ENCODE measurements at places on chromosomes 13 and 19.

DNA sequence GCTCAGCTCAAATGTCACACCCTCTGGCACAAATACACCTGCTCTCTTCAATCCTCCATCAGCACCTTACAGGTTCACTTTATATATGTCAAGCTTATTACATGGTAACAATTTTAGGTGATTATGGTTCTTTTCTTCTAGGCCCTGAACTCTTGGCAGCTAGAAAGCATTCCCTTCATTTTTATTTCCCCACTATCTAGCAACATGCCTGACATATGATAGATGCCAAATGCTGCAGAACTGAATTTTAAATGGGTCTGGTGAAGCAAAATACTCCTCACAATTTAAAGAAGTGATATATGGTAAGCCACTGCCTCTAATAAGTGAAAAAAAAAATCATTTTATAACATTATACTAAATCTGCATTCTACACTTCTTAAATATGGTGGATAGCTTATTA, 95.2 kb downstream of the USP12 start:
- DNase-seq, result no peak

DNA sequence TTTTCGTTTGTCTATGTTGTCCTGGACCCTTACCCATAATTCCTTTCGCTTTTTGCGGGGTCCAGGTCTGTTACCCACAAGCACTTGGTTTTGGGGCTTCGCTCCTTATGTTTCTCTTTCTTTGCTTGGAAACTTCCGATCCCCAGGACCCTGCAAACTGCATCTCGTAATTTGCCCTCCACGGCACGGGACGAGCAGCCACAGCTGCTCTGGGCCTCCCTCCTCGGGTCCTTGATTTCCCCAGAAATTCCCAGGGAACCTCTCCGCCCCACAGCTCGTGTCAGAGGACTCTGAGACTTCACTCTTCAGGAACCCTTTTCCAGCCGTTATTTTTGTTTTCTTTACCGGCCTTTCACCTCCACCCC, 599 bp downstream of the SNRNP70 start:
- DNase-seq, result no peak

GRCh38 chr19:55208880-55209692, at the start of gene PTPRH:
PTPRH (minus strand) TSS chr19:55209501; CDS start chr19:55209433, 68 bp downstream.
- DNase-seq, result no peak

- DNase-seq, result peak; percentile 62
Observed at GRCh38 chr19:15453091-15453578, 3.4 kb upstream of the WIZ start.

DNA sequence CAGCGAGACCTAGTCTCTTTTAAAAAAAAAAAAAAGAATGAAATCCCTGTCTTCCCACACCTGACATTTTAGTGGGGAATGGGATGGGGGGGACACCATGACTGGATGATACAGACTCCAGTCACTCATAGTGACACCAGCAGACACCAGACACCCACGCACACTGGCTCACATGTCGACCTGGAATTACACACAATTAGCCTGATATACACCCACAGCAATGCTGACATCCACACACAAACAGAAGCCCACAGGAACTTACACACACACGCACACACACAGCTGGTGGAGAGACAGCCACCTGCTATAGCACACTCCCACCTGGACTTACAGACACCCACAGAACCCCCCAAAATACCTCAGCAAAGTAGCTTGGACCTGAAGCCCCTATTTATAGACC, 8.3 kb upstream of the NANOS3 start:
- no peak for DNase-seq

DNA sequence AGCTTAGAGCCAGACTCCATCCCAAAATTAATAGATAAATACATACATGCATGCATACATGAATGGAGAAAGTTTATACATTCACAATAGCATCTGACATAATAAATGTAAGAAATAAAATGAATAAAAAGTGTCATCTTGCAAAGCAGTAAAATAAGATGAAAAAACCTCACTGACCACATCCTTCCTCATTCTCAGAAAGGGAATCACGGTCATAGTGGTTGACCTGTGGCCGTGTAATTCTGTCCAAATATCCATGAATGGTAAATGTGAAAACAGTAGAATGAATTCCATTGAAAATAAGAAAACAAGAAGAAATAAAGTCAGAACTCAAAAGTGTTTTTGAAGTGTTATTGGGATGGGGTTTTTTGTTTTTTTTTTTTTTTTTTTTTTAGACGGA, 9.8 kb upstream of the CDC42EP5 start:
- DNase-seq, result no peak

GRCh38 chr13:76398425-76398824, 487.8 kb downstream of the KCTD12 start:
- no peak for DNase-seq

DNA sequence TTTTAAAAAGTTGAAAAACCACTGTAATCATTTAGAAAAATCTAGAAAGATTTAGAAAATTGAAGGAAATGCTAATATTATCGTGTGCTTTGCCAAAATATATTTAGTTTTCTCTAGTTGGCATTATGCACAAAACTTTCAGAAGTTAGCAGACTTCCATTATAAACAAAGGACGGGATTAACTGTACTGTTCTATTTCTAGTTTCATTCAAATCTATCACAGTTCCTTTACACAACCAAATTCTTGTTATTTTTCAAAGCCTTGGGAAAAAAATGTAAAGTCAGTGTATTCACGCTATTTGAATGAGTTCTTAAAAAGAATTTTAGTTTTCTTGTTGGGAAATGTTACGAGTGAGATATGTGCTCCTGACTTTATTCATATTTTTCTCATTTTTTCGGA, 277.8 kb downstream of the LMO7 start:
- DNase-seq, result no peak

- DNase-seq, result no peak
Observed at GRCh38 chr13:28106976-28107375, 6.6 kb upstream of the FLT3 start.

GRCh38 chr13:33191425-33192210, 93.9 kb downstream of the STARD13 start:
- no peak for DNase-seq

GRCh38 chr13:35630551-35631275, 154.2 kb upstream of the MAB21L1 start:
- DNase-seq, result no peak

GRCh38 chr13:98686270-98686669, 66.2 kb downstream of the SLC15A1 start:
- DNase-seq, result no peak

- DNase-seq, result no peak
Observed at GRCh38 chr19:13808856-13809255, 13.6 kb downstream of the ZSWIM4 start.

DNA sequence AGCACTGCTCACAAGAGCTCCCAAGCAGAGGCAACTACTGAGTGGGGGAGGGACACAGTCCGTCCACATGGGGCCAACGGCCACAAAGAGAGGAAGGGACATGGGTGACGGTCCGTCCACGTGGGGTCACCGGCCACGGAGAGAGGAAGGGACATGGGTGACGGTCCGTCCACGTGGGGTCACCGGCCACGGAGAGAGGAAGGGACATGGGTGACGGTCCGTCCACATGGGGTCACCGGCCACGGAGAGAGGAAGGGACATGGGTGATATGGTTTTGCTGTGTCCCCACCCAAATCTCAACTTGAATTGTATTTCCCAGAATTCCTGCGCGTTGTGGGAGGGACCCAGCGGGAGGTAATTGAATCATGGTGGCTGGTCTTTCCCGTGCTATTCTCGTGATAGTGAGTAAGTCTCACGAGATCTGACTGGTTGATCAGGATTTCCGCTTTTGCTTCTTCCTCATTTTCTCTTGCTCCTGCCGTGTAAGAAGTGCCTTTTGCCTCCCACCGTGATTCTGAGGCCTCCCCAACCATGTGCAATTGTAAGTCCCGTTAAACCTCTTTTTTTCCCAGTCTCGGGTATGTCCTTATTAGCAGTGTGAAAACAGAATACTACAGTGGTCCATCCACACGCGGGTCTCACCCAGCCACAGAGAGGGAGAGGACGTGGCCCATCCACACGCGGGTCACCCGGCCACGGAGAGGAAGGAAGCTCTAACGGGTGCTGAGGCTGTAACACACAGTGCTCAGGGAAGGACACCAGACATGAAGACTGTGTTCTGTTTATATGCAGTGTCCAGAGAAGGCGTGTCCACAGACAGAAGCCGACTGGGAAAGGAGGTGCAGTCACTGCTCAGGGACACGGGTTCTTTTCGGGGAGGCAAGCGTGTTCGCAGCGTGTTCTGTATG, 48.5 kb downstream of the GAS6 start:
- DNase-seq, result peak; percentile 7

- no peak for DNase-seq
Observed at GRCh38 chr19:10193790-10194499, 808 bp downstream of the DNMT1 start.

GRCh38 chr19:16463991-16464575, 7.7 kb downstream of the EPS15L1 start:
- no peak for DNase-seq

DNA sequence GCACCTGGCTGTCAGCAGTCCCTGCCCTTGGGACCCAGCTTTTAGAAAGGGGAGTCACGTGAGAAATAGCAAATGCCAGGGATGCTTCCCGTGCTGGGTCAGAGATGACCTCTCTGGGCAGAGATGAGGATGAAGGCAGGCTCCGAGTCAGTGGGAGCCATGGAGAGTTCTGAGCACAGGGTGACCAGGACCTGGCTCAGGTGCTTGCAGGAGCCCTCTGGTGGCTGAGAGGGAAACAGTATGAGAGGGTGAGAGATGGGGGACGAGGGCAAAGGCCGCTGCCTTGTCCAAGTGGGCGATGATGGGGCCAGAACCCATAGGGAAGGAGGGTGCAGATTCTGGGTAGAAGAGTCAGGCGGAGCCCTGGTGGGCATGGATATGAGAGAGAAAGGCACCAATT, 15.8 kb downstream of the TMED1 start:
- DNase-seq, result no peak

DNA sequence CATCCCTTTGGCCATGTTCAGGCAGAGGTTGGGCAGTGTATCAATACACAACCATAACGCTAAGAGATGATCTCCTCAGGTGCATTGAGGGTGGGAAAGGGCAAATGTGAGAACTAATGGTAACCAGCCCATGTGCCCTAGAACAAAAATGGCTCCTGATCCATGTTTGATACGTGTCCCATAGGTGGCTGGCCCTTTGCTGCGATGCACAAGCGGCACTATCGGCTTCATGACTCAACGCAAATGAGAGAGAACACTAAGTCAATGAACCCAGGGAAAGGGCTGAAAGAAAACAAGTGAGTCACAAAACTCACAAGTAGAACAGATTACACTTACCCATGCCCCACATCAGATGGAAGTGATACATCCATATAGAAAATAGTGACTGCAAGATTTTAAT, 201.7 kb downstream of the ABCC4 start:
- DNase-seq, result no peak

DNA sequence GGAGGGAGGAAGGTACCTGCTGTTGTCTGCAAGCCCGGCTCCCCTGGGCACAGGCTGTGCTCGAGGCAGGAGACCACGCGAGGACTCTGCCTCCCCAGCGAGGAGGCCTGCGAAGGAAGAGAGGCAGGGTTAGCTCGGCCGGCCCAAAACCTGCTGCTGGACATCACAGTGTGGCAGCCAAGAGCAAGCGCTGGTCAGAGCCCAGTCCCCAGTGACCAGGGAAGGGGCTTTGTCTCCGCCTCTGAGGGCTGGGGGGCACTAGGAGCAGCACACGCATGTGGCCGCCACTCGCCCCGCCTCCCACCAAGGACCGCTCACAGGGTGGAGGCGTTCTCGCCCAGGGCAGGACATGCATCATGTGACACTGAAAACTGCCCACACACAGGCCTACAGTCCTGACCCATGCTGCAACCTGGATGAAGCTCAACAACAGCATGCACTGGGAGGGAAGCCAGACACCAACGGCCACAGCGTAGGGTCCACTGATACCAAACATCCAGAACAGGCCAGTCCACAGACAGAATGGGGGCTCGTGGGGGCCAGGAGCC, 8.5 kb downstream of the MIER2 start:
- DNase-seq, result no peak

- no peak for DNase-seq
Observed at GRCh38 chr19:5154129-5154798, 185.4 kb downstream of the KDM4B start.

- DNase-seq, result no peak
Observed at GRCh38 chr19:38245826-38246498, 10.2 kb downstream of the PPP1R14A start.

DNA sequence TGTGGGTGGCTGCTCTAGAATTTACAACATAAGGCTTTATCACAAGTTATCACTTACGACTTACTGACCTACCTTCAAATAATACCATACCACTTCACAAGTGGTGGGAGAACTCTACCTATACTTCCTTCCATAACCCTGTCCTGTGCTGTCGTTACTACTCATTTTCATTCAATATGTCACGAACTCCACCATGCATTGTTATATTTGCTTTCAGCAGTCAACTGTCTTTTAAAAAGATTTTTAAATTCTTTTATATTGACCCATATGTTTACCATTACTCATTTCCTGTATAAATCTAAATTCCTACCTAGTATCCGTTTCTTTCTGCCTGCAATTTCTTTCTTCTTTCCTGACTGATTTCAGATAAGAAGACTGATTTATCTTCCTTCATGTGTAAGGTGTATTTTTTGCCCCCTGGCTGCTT, 200.0 kb downstream of the KLF12 start:
- DNase-seq, result no peak

- no peak for DNase-seq
Observed at GRCh38 chr13:41004875-41005693, 14.0 kb downstream of the ELF1 start.

DNA sequence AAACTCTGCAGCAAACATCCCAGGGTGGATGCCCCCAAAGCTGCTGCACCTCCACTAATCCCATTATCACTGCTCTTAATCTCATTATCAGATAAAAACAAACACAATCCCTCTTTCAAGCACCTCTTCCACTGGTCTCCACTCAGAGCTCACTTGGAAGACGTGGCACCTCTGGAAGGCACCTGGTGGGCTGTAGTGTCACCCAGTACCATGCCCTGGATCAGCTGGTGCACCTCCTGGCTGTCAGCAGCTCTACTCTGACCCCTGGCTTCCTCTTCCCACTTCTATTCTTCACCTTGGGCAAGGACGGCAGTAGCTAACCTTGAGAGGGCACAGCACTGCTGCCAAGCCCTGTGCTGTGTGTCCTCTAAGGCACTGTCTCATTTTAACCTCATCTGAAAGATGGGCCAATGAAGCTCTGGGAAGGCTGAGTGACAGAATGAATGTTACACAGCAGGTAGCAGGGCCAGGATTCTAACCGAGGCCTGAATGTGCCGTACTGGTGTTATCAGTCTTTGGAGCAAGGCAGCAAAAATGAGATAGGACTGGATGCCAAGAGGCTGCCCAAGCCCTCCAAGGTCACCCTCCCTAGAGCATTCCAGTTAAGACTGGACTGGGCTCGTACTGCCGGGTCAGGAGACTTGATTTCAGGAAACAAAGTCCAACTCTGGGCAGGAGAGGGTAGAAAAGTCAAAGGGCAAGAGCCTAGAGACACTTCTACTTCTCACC, 7.4 kb downstream of the BRD4 start:
- DNase-seq, result no peak
